Left lobe of liver (tissue), 2 donors: ENCODE measurements at places on chromosomes 3 and 15. TPM values are rescaled to one million over a fixed set of nuclear protein-coding genes. Genes with fewer than 3 reads are reported as not detected.

ZKSCAN7 gene
- total RNA-seq = 2.2 TPM

TMC3 gene
- total RNA-seq = not detected

HTR3E gene
- not detected for total RNA-seq

CASR gene
- total RNA-seq = 0.30 TPM

LMAN1L gene
- not detected for total RNA-seq

SLC6A20 gene
- total RNA-seq = 0.08 TPM

CYP1A2 gene
- total RNA-seq = 120 TPM

SLC33A1 gene
- 39.7 TPM for total RNA-seq

PCOLCE2 gene
- total RNA-seq = 8.2 TPM

CLDN18 gene
- 0.23 TPM for total RNA-seq

WWTR1 gene
- 13.2 TPM for total RNA-seq

LRRC49 gene
- total RNA-seq = 0.25 TPM

SH2D7 gene
- total RNA-seq = not detected

SPTSSB gene
- total RNA-seq = 0.18 TPM

SCAMP5 gene
- 0.73 TPM for total RNA-seq
